ENCODE measurements at places on chromosomes 12 and 14.
A peak's percentile ranks its signal among the peaks of the same experiment; 100 is the strongest.

- no peak for DNase-seq
These were observed 314.3 kb upstream of the RTL1 start for GRCh38 chr14:101217616-101218371.

DNA sequence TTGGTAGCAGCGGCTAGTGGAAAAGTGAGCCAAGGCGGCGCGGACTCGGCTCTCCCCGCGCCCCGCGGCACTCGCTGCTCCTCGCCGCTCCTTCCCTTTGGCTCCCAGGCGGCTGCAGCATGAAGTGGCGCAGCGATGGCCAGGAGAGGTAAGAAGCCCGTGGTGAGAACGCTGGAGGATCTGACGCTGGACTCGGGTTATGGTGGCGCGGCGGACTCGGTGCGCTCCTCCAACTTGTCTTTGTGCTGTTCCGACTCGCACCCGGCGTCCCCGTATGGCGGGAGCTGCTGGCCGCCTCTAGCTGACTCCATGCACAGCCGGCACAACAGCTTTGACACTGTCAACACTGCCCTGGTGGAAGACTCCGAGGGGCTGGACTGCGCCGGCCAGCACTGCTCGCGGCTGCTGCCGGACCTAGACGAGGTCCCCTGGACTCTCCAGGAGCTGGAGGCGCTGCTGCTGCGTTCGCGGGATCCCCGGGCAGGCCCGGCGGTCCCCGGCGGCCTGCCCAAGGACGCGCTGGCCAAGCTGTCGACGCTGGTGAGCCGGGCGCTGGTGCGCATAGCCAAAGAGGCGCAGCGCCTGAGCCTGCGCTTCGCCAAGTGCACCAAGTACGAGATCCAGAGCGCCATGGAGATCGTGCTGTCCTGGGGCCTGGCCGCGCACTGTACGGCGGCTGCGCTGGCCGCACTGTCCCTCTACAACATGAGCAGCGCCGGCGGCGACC lies 225.6 kb upstream of the CRY1 start:
- DNase-seq, result peak; percentile 58

DNA sequence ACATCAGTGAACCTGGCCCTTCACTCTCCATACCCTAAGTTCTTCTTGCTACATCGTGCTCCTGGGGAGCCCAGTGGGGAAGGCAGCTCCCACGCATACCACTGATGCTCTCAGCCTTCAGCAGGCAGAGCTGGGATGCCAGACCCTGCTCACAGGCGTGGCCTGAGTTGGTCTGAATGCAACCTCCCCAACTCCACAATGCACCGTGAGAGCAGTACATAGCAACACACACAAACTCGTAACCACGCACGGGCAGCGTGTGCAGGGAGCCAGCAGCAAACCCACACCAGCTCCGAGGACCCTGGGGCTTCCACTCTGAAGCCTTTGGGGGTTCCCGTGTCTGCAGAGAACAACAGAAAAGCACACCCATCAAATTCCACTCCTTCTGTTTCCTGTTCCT lies 37.3 kb downstream of the ANO2 start:
- peak; percentile 27 for DNase-seq

- no peak for DNase-seq
These were observed 10.1 kb upstream of the SIVA1 start for GRCh38 chr14:104742586-104743455.

GRCh38 chr12:29599381-29599780 lies 101.9 kb upstream of the OVCH1 start:
- DNase-seq, result no peak

DNA sequence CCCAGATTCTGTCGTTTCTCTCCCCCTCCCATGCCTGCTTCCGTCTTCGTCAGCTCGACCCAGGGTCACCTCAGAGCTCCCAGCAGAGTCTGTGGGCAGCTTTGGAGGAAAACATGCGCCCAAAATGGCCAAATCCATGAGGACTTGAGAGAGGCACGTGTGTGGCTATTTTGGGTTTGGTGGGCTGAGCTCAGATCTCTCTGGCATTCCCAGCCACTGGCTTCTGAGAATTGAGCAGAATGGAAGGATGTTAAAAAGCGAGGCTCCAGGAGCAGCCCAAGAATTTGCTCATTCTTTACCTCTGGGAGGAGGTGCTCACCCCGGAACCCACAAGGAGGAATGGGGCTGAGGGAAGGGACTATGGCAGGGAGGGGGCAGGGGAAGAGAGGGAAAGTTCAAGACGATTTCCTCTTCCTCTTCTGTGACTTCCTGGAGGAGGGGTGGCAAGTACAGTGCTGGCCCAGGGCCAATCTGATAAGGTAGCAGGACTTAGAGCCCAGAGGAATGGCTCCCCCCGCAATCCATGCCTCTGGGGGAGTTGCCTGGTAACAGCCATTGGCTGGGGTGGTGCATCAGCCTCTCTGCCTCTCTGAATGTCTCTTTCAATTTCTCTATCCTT lies 20.1 kb downstream of the TSPAN9 start:
- DNase-seq, result peak; percentile 30

DNA sequence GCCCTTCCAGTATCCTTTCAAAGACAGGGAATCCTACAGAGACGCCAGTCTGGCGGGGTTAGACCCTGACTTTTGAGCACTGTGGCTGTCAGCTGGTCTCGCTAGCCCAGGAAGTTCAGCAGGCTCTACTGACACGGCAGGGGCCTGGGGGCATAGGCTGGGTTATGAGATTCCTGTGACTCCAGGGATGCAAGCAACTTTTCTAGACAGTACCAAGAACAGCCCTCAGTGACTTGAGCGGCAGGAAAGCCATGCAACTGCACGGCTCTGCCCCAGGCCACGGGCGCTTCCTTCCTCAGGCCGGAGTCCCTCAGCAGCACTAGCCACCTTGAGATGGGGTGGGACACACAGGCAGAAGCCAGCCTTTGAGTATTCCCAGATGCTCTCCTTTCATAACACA lies 5.1 kb upstream of the SIVA1 start:
- no peak for DNase-seq

GRCh38 chr12:25372969-25373817 lies 122.5 kb upstream of the KRAS start:
- no peak for DNase-seq

- no peak for DNase-seq
These were observed 272.5 kb downstream of the ALG10 start for GRCh38 chr12:34294671-34295365.

GRCh38 chr12:19695244-19696098 lies 256.2 kb downstream of the AEBP2 start:
- no peak for DNase-seq

- DNase-seq, result no peak
These were observed 7.1 kb downstream of the CSRP2 start for GRCh38 chr12:76871742-76872141.

DNA sequence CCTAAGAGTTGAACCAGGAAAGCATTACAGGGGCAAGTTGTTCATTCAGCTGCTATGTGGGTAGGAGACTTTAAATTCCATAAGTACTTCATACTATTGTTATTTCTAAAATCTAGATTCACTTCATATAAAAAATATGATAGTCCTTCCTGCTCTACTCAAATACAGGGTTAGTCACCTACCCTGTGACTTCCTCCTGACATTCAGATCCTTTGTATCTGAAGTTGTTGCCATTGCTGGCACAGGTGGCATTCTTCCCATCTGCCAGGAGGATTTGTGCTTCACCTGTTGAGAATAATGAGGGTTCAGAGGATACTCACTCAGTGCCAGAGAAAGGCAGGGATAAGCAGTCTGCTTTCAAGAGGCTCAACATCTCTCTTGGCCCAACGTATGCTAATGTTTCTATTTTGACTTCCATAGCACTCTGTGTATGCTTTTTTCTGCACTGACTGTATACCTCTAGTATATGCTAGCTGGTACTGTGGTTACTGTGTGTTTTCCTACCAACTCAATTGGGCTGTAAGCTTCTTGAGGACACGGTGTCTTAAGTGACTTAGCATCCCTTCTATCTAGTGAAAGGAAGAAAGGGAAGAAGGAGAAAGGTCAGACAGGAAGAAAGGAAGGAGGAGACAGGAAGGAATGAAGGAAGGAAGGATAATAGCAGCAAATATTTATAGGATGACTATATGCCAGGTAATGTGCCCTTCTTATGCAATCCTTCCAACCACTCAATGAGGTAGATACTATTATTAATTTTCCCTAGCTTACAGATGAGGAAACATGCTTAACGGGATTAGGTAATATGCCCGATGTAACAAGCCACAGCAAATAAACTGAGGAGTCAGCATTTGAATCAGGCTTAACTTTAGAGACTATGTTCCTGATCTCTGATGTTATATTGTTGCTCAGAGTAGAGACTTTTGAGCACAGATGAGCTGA lies 38.5 kb upstream of the FGF6 start:
- DNase-seq, result no peak

DNA sequence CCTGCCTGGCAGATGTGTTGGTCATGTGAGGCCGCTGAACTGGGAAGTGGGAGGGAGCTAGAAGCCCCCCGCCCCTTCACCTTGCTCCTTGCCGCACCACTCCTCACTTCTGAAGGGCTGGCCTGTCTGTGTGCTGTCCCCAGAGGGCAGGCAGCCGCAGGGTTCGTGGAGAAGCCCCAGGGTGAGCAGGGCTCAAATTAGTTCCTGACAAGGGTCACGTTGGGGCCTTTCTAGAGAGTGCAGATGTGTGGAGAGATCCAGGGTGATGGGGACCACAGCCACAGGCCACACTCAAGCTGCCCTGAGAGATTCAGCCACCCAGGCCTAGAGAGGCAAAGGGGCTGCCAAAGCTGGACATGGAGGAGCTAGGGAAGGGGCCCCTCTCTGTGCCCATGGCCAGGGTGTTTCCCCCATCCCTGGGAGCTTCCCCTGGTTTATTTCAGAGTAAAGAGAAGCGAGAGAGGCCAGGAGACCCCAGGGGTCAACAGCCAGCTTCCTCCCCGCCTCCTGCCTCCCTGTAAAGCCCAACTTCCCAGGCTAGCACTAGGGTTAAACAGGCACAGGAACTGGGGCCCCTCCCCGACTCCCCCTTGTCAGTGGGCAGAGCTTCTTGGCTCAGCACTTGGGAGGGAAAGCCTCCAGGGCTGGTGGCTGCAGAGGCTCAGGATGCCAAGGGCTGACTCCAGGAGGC lies 16.2 kb downstream of the SLC25A29 start:
- peak; percentile 38 for DNase-seq

DNA sequence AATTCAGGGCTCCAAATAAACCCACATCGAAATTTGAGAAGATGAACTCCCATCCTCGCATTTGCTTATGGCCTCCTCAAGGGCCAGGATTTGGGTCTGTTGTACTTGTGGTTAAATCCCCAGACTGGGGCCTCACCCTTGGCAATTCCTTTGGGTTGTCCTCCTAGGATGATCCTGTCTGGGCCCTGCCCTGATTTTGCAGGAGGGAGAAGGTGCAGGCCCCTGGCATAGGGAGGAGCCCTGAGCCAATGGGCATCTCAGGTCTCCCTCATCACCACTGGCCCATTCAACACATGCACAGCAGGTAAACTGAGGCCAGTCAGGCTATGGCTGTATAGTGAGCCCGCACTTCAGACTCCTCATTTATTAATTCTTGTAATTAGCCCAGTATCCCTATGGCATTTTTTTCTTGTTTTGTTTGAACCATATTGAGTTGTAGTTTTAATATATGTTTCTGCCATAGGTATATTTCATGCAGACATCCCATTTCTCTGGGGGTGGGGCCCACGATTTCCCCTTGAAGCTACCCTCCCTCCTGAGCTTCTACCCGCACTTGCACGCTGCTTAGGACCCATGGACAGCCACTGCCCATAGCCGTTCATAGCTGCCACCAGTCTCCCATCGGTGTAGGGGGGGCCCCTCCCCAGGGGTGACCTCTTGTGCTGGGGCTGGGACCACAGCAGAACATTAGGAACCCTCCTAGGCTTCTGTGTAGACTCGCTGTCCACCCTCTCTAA lies 67.1 kb upstream of the DDX11 start:
- no peak for DNase-seq

GRCh38 chr12:75558287-75558686 lies 46.9 kb upstream of the KRR1 start:
- no peak for DNase-seq

DNA sequence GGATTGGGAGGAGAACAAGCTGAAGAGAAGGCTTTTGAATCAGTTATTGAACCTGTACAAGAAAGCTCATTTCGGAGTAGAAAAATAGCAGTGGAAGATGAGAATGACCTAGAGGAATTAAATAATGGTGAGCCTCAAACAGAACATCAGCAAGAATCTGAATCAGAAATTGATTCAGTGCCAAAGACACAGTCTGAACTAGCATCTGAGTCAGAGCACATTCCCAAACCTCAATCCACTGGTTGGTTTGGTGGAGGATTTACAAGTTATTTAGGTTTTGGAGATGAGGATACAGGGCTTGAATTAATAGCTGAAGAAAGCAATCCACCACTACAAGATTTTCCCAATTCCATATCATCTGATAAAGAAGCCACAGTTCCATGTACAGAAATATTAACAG lies 13.5 kb downstream of the MIA2 start:
- no peak for DNase-seq

GRCh38 chr14:61472011-61472672 lies 150.8 kb downstream of the PRKCH start:
- DNase-seq, result no peak

DNA sequence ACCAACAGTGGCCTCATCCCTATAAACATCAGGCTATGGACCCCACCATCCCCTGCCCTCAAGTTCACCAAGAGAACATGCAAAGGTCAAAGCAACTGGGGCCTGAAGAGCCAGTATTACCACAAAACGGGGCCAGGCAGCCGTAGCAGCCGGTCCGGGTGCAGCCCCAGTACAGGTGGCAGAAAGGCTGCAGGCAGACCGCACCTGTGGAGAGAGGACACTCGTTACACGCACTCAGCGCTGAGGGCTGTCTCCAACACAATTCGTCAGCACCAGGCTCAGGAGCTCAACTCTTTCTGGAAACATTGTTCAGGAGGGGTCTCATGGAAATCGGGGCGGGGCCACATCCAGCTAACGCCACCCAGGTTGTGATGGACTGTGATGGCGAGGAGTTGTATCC lies 19.9 kb upstream of the GOLGA3 start:
- no peak for DNase-seq

GRCh38 chr14:102140027-102140749 lies 491 bp downstream of the WDR20 start:
- peak; percentile 30 for DNase-seq

DNA sequence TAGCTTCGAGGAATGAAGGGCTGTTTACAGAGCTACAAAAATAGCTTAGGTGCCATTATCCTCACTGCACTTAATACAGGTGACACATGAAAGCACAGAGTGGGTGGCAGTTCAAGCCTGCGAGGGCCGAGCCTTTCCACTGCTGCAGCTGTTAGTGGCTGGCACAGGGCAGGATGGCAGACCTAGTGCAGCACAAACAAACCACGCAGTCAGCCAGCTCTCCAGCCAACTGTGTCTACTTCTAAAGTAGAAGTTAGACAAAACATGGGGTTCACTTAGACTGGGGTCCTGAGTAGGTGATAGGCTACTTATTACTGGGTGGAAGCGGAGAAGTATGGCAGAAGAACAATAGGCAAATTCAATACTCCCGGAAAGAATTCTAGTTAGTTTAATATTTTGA lies 95.4 kb downstream of the DUSP16 start:
- no peak for DNase-seq

- DNase-seq, result peak; percentile 24
These were observed 18.9 kb upstream of the LRTM2 start for GRCh38 chr12:1801303-1801975.

GRCh38 chr14:61483476-61483875 lies 162.1 kb downstream of the PRKCH start:
- no peak for DNase-seq

GRCh38 chr12:61490526-61491498 lies 769.4 kb upstream of the USP15 start:
- DNase-seq, result no peak

GRCh38 chr12:19553175-19553574 lies 113.9 kb downstream of the AEBP2 start:
- DNase-seq, result no peak

- no peak for DNase-seq
These were observed 6.1 kb downstream of the SDR39U1 start for GRCh38 chr14:24436355-24437019.
